ENCODE measurements at places on chromosomes 1 and 21.

DNA sequence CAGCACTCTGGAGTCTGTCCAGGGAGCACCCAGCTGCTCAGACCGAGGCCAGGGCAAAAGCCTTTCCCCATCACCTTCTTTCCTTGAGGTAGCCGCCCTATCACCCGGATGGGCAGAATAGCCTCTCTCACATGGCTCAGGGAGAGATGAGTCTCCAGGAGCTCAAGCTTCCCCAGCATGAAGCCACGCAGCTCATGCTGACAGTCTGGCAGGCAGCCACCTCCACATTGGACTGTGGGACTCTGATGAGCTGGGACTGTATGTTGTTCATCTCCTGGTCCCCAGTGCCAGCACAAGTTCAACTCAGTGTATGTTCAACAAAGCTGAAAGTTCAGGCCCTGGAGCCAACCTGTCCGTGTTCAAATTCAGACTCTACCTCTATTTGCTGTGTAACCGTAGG lies 75.2 kb upstream of the ZC3H12A start:
- no peak for DNase-seq

DNA sequence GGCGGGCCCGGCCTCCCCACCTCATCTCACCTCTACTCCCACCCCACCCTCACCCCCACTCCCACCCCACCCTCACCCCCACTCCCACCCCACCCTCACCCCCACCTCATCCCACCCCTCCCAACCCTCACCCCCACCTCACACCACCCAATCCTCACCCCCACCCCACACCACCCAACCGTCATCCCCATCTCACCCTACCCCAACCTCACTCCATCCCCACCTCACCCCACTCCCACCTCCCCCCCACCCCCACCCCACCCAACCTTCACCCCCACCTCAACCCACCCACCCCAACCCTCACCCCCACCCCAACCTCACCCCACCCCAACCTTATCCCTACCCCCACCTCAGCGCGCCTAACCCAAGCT lies 13.4 kb downstream of the A3GALT2 start:
- DNase-seq: no peak

- no peak for DNase-seq
These were observed 3.0 kb upstream of the SLC44A5 start for GRCh38 chr1:75613916-75614315.

- DNase-seq: no peak
These were observed 6.9 kb downstream of the CTPS1 start for GRCh38 chr1:40986328-40986783.

DNA sequence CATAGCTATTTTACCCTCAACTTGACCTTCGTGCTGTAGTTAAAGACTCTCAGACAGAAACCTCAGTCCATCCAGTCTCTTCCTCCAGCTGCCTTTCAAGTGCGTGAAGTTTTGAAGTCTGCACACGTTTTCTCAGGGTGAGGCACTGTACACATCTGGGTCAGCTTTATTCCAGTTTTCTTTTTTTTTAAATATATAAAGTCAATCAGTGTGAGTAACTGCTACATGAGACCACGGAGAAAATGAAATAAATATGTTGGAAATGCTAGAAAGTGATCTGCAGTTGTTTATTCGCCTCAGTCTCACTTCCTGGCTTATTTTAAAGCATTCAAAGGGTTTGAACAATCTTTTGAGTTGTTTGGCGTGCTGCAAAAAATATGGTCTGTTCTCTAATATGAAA lies 135.7 kb downstream of the ROR1 start:
- DNase-seq: no peak

GRCh38 chr1:13583966-13584791 lies 547 bp downstream of the PDPN start:
- no peak for DNase-seq

DNA sequence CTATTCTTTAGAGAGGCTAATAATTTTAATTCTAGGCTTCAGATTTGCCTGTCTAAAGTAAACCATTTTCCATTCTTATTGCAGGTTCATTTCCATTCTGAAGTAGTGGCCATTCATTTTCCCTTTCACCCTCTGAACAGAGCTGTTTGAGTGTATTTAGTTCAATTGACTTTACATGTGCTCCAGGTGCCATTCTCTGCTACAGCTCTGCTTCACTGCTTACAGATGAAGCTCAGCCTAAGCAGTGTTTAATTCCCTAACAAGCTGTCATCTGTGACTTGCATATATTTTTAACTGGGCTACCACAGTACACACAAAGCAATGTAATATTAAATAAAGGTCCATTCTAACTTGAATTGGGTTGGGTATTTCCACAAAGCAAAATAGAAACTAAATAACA lies 1031.6 kb downstream of the KCNT2 start:
- DNase-seq: no peak

DNA sequence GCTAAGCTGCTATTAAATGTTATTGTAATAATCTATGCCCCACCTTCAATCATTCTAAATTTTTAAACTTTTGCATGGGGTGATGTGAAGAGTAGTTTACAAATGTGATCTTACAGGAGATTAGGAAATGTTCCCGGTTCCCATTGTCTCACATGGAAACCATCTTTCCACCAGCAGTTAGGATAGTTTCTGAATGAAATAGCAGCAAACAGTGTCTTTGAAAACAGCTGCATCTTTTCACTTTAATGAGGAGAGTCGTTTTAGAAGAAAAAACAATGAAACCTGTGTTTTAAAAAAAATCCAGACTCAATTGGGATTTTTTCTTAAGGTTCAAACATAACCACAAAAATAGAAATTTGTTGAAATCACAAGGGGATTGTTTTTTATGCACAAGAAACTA lies 134.2 kb downstream of the TLR5 start:
- DNase-seq: no peak

- DNase-seq: no peak
These were observed 2.5 kb downstream of the LORICRIN start for GRCh38 chr1:153262070-153262366.

- no peak for DNase-seq
These were observed 70.6 kb upstream of the RAB3GAP2 start for GRCh38 chr1:220342853-220343252.

GRCh38 chr1:67947114-67947513 lies 103.3 kb downstream of the DIRAS3 start:
- no peak for DNase-seq

DNA sequence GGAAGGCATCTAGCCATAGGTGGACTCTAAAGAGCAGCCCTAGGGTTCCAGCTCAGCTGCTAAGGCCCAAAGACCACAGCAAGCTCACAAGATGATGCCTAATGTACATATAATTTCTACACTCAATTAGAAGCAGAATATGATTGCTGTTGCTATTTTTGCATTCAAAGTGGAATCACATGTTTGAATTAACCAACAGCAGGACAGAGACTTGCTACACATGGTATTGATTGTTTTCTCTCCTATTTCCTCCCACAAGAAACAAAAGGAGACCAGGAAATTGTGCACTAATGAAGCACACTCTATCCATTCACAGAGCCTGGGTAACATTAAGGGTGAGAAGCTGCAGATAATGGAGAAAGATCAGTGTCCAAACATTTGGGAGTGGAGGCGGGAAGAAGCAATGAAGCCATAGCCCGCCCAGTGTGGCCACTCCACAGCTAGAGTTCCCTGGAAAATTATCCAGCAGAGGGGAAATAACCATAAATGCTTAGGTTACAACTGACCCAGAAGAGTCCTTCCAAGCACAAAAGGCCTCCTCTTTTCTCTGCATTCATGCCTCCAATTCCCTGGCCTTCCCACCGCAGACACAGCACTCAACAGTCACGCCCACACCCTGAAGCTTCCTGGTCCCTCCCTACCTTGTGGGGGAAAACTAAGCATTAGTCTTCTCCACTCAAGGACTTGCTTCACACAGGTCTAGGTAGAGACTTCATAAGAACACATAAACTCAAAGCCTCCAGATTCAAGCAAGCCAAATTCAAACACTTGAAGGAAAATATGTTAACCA lies 7.5 kb downstream of the CNN3 start:
- DNase-seq: no peak

DNA sequence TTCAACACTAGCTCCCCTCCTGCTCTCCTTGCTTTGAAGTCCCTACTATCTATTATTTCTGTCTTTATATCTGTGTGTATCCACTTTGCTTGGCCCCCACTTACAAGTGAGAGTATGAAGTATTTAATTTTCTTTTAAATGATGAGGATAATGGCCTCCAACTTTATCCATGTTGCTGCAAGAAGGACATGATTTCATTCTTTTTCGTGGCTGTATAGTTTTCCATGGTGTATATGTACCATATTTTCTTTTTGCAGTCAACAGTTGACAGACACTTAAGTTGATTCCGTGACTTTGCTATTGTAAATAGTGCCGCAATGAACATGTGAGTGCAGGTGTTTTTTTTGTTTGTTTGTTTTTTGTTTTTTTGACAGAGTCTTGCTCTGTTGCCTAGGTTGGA lies 365.6 kb downstream of the ZP4 start:
- DNase-seq: no peak

GRCh38 chr1:206808615-206809014 lies 36.3 kb upstream of the IL10 start:
- no peak for DNase-seq

GRCh38 chr21:41931041-41931451 lies 22.8 kb downstream of the C2CD2 start:
- DNase-seq: no peak

DNA sequence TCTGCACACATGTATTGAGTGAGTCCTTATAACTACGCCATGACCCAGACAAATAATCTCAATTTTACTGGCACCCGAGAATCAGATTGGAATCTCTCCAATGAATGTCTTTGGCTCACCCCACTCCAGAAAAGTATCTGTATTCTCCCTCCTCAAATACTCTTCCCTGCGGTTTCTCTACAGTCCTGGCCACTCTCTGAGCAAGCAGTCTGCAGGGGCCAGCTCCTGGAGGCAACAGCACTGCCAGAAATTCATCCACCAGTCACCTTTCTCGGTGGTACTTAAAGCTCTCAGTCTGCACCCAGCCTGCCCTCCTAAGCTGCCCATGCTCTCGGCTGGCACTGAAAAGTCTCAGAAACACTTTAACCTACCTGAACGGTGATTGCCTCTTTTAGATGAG lies 16.1 kb upstream of the LYST start:
- no peak for DNase-seq

GRCh38 chr1:240149484-240150094 lies 57.9 kb downstream of the FMN2 start:
- DNase-seq: no peak

DNA sequence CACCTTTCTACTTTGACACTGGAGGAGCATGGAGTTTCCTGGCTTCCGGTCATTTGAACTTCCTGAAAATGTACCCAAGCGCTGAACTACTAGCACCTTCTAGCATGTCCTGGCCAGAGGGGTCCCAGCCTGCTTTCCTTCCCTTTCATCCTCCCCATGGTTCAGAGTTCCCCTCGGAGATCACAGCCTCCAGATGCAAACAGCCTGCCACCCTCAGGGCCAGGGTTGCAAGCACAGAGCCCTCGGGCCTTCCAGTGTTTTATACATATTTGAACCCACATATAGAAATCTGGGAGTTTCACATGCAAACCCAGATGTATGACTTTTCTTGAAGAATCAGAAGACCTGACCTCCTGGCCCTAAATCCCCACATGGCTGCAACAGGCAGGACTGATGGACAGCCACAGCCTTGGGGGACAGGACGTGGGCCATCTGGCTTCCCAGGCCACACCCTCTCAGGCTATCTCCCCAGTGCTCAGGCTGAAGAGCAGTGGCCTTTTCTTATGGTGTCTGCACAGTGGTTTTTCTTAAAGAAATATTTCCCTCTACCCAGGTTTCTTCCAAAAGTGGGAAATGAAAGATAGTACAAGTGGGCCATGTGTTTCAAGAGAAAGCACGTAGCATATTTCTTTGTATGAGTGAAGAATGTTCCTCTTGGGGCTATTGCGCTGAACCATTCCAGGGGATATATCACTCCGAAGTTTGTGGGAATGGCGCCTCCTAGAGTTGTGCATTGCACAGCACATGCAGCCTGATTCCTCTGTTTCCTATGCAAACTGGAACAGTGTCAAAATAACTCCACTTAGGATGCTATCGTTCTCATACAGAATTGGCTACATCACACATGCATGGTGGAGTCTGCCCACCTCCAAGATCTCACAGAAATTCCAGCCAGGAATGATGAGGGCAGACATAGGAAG lies 232.0 kb upstream of the VAMP3 start:
- no peak for DNase-seq

GRCh38 chr1:220300442-220301121 lies 28.3 kb upstream of the RAB3GAP2 start:
- DNase-seq: no peak

DNA sequence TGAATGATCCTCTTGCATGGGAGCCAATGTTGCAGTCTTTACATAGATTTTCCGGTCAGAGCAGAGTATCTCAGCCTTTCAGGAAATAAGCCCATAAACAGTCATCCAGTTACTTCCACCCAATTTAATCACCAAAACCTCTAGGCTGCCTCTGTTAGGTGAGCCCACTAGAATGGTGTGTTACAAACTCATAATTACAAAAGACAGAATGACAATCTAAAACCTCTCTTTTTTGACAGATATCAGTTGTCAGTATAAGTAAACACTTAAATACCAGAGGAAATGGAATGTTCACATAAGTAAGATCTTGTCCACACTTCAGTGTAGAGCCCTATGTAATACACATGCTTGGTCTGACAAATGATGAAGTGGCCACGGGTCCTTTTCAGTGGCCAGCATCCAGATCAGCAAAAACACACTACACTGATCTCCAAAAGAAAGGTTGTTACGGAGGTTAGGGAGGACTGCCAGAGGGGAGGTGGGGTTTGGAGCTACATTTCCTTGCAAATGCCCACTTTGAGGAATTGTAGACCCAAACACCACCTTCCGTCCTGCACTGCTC lies 71.3 kb upstream of the FBXO28 start:
- no peak for DNase-seq

DNA sequence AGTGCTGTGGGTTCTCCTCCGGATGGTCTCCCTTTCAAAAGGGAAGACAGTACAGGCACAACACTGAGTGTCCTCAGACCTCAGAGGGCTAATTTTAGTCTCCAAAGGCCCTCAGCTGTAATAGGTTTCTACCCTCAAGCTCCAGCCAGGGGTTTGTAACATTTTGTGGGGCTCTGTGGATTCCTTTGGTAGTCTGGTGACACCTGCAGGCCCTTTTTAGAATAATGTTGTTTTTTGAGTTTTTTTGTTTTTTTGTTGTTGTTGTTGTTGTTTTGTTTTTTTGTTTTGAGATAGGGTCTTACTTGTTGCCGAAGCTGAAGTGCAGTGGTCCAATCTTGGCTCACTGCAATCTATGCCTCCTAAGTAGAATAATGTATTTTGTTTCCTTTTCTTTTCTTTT lies 15.0 kb upstream of the TMEM201 start:
- no peak for DNase-seq

DNA sequence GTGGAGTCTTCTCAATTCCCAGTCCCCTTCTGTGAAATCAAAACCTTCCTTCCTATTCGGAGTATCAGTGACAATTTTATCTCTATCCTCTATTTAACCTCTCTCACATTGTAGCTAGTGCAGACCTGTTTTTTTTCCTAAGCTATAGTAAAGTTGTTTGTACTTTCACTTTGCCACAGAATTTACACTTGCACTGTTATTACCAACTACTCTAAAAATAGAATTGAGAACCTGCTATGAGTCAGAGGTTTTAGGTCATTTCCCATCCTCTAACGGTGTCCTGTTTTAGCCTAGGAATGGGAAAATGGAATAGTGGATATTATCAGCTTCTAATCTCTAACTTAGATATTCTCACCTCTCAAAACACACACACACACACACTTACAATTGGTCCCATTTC lies 862.7 kb downstream of the NCAM2 start:
- DNase-seq: no peak

- DNase-seq: no peak
These were observed 833.4 kb upstream of the ADGRL4 start for GRCh38 chr1:79839882-79840281.

GRCh38 chr1:108057541-108057940 lies 92.6 kb upstream of the VAV3 start:
- no peak for DNase-seq

Measured in stimulated activated CD8-positive, alpha-beta memory T cell treated with anti-CD3 and anti-CD28 coated beads, Interleukin-7, amount 100 ng/mL, for 48 hours (primary cell).